ENCODE measurements at places on chromosomes 5 and 9.
A peak's percentile ranks its signal among the peaks of the same experiment; 100 is the strongest.

DNA sequence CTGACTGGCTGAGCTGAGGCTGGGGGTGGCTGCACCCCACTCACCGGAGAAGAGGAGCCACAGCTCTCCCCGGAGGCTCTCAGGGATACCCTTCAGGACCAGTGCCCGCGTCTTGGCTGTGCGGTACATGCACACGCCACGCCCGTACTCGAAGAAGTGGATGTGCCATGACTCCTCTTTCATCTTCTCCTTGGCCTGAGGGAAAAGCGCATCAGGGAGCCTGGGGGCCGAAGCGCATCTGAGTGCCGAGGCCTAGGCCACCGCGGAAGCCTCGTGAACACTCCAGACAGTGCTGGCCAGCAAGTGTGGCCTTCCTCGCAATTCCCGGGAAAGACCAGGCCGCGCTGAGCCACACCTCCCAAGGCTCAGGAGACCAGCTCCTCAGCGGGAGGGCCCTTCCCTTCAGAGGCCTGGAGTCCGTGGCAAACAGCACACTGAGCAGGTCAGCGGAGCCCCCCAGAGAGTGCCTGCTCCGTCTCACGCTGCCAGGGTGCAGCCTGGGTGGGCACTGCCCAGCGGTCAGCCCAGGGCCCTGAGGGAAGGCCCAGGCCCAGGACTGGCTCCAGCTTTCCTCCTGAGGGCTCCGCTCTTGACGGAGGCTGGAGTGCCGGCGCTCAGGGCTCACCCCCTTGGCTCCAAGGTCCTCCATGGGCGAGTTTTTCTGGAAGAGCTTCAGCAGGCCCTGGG, 20.5 kb upstream of the MRNIP start:
- no peaks in the 10 kb centered on the region for H3K4me1 ChIP-seq
- no peak overlapping the region for H3K27ac ChIP-seq
- no peak for DNase-seq
- H3K4me3 ChIP-seq, result no peak overlapping the region
- H3K36me3 ChIP-seq, result peaks cover 57% of the 10 kb centered on the region

DNA sequence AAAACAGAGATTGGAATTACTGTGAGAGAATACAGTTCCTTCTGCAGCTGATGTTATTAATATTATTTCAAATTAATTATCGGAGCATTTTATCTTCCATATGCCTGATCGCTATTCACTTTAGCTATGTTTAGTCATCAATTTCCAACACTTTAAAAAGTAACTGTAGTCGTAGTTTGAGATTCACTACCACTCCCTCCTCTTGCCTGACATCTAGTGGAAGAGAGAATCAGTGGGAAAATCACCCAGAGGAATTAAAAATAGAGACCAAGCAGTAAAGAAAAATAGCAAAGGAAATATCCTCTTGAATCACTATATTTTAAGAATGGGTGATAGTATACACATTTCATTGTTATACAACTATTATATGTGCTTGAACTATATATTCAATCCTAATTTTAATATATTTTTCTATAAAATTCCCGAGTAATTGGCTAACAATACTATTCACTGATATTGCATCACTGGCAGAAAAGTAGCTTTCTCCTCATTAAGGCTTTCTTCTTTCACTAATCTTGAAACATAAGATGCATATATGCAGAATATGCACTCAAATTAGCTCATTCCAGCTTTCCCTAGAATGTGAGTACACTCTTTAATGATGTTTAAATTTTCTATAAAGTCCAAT, 708.7 kb downstream of the CDH9 start:
- H3K4me1 ChIP-seq, result no peaks in the 10 kb centered on the region
- no peak for DNase-seq
- H3K27me3 ChIP-seq, result no peaks in the 10 kb centered on the region
- H3K36me3 ChIP-seq, result no peaks in the 10 kb centered on the region

GRCh38 chr5:77139001-77139400, 51.9 kb upstream of the ZBED3 start:
- no peak overlapping the region for H3K4me3 ChIP-seq
- DNase-seq, result peak; percentile 10
- H3K36me3 ChIP-seq, result no peaks in the 10 kb centered on the region
- H3K27me3 ChIP-seq, result peaks cover 23% of the 10 kb centered on the region
- no peaks in the 10 kb centered on the region for H3K4me1 ChIP-seq

- peaks cover 8% of the 10 kb centered on the region for H3K4me1 ChIP-seq
- H3K4me3 ChIP-seq, result no peak overlapping the region
- no peaks in the 10 kb centered on the region for H3K36me3 ChIP-seq
- H3K27ac ChIP-seq, result no peak overlapping the region
- DNase-seq, result no peak
Observed at GRCh38 chr9:88821033-88821745, 170.1 kb upstream of the S1PR3 start.

DNA sequence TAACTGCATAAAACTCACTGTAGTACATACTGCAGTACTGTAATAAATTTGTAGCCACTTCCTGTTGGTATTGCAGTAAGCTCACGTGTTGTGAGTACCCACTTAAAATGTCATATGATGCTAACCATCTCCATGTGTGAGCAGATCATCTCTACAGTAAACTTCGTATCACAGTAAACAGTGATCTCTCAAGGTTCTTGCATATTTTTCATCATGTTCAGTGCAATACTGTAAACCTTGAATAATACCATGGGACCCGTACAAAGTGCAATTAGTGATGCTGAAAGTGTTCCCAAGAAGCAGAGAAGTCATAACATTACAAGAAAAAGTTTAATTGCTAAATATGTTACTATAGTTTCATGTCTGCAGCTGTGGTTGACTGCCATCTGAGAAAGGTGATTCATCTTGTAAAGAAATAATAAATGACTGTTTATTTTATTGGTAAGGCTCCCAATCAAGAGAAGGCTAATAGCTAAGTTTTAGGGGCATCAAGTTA, 253.8 kb upstream of the POU5F2 start:
- H3K27ac ChIP-seq, result no peak overlapping the region
- no peak overlapping the region for H3K4me3 ChIP-seq
- peaks cover 2% of the 10 kb centered on the region for H3K4me1 ChIP-seq
- H3K27me3 ChIP-seq, result no peaks in the 10 kb centered on the region

GRCh38 chr9:87063871-87064270, 116.6 kb upstream of the GAS1 start:
- no peaks in the 10 kb centered on the region for H3K27me3 ChIP-seq
- H3K27ac ChIP-seq, result no peak overlapping the region
- H3K36me3 ChIP-seq, result no peaks in the 10 kb centered on the region
- 0 out of 2 replicates have a peak, but pooled peaks cover 2% of the 10 kb centered on the region for H3K4me1 ChIP-seq

GRCh38 chr9:133886563-133887501, 105.3 kb downstream of the VAV2 start:
- no peak overlapping the region for H3K27ac ChIP-seq
- H3K36me3 ChIP-seq, result no peaks in the 10 kb centered on the region
- H3K4me1 ChIP-seq, result peaks cover 12% of the 10 kb centered on the region
- H3K4me3 ChIP-seq, result no peak overlapping the region
- H3K27me3 ChIP-seq, result no peaks in the 10 kb centered on the region
- no peak for DNase-seq

- peak overlapping the region; percentile 38 for H3K27ac ChIP-seq
- no peaks in the 10 kb centered on the region for H3K27me3 ChIP-seq
- peaks cover 24% of the 10 kb centered on the region for H3K4me1 ChIP-seq
- peaks cover 15% of the 10 kb centered on the region for H3K36me3 ChIP-seq
- peak; percentile 87 for DNase-seq
Observed at GRCh38 chr5:139474890-139475791, 4.3 kb downstream of the SMIM33 start.

GRCh38 chr9:100196215-100196614, 97.2 kb downstream of the INVS start:
- no peak for DNase-seq
- peaks cover 2% of the 10 kb centered on the region for H3K36me3 ChIP-seq
- no peak overlapping the region for H3K4me3 ChIP-seq
- no peak overlapping the region for H3K27ac ChIP-seq
- H3K4me1 ChIP-seq, result no peaks in the 10 kb centered on the region

GRCh38 chr5:145743396-145744061, 91.6 kb downstream of the PRELID2 start:
- no peak overlapping the region for H3K27ac ChIP-seq
- H3K4me3 ChIP-seq, result no peak overlapping the region
- no peaks in the 10 kb centered on the region for H3K36me3 ChIP-seq

- peaks cover 4% of the 10 kb centered on the region for H3K4me1 ChIP-seq
- peaks cover 4% of the 10 kb centered on the region for H3K27me3 ChIP-seq
- no peak overlapping the region for H3K27ac ChIP-seq
- DNase-seq, result peak; percentile 87
- no peak overlapping the region for H3K4me3 ChIP-seq
Observed at GRCh38 chr9:114484854-114485443, 20.3 kb downstream of the WHRN start.

GRCh38 chr5:137901011-137901817, 12.0 kb downstream of the PKD2L2 start:
- no peak for DNase-seq
- H3K27ac ChIP-seq, result no peak overlapping the region
- H3K4me1 ChIP-seq, result no peaks in the 10 kb centered on the region

GRCh38 chr9:84492366-84493159, 152.0 kb upstream of the SLC28A3 start:
- H3K4me1 ChIP-seq, result no peaks in the 10 kb centered on the region
- no peaks in the 10 kb centered on the region for H3K27me3 ChIP-seq
- no peak overlapping the region for H3K27ac ChIP-seq
- H3K4me3 ChIP-seq, result no peak overlapping the region

DNA sequence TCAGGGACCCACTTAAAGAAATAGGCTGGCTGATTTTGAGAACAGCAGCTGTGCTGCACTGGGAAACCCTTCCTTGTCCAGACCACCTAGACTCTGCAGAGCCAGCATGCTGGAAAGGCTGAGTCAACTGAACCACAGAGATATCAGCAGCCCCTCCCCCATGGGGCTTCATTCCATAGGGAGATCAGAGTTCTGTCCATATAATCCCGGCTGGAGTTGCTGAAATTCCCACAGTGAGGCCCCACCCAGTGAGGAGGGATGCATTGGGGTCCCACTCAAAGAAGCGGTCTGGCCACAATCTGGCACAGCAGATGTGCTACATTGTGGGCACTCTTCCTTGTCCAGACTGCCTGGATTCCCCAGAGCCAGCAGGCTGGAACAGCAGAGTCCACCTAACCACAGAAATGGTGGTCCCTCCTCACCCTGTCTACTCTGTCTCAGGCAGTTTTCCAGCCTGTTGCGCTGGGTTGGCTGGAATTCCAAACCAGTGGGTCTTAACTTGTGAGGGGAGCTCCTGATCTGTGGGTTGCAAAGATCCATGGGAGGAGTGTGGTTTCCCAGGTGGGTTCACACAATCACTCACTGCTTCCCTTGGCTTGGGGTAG, 127.1 kb downstream of the RNF180 start:
- H3K4me1 ChIP-seq, result no peaks in the 10 kb centered on the region
- no peaks in the 10 kb centered on the region for H3K36me3 ChIP-seq
- no peak overlapping the region for H3K27ac ChIP-seq
- H3K4me3 ChIP-seq, result no peak overlapping the region
- no peaks in the 10 kb centered on the region for H3K27me3 ChIP-seq

DNA sequence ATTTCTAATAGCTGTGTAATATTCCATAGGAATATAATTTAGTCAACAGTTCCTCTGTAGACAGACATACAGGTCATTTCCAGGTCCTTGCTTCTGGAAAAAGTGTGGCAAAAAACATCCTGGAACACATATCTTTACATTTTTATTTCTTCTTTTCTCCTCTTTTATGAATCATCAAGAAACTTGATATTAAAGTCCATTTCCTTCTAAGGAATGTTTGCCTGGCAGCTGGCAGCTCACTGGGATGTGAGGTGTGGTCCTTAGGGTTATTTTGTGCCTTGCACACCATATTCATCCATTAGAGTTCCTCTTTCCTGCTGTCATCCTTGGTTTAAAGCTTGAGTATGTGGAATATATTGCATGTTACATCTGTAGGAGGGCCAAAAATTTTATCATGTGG, 122.0 kb downstream of the GALNT10 start:
- H3K4me3 ChIP-seq, result no peak overlapping the region
- H3K27me3 ChIP-seq, result no peaks in the 10 kb centered on the region
- DNase-seq, result peak; percentile 40
- H3K4me1 ChIP-seq, result peaks cover 10% of the 10 kb centered on the region
- H3K36me3 ChIP-seq, result no peaks in the 10 kb centered on the region
